ENCODE measurements at places on chromosomes 4 and X.

GRCh38 chrX:13268874-13269273 is 51.0 kb downstream of the ATXN3L start:
- DNase-seq, result no peak

GRCh38 chrX:23012162-23012561 is 12.4 kb downstream of the DDX53 start:
- DNase-seq, result no peak

- peak; percentile 49 for DNase-seq
Measured at GRCh38 chrX:45824471-45824870, 623.8 kb upstream of the DIPK2B start.

GRCh38 chrX:9681422-9681821 is 84.2 kb downstream of the GPR143 start:
- no peak for DNase-seq

DNA sequence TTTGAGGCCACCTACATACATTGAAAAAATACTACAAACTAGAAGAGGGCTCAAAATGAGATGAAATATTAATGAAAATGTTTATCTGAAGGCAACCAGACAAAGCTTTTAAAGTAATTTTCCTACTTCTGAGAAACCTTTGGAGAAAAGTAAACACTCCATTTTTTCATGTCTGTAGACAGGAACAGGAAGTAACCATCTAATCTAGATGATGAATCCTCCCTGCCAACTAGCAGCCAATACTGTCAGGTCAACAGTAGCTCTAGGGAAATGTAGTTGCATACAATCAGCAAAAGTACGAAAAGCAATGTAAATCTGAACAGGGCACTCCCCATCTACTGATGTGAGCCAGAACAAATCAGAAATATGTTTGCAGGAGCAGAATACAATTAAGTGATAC is 49.0 kb downstream of the AMMECR1 start:
- DNase-seq, result no peak

All from stimulated activated CD8-positive, alpha-beta memory T cell treated with anti-CD3 and anti-CD28 coated beads, Interleukin-2, amount 100 ng/mL, for 48 hours (primary cell).